ENCODE measurements at places on chromosomes 2 and 18.

- DNase-seq, result peak; percentile 78
Observed at GRCh38 chr2:217920879-217921603, 81.8 kb downstream of the TNS1 start.

GRCh38 chr2:240220371-240220770, 79.9 kb upstream of the OTOS start:
- peak; percentile 67 for DNase-seq

DNA sequence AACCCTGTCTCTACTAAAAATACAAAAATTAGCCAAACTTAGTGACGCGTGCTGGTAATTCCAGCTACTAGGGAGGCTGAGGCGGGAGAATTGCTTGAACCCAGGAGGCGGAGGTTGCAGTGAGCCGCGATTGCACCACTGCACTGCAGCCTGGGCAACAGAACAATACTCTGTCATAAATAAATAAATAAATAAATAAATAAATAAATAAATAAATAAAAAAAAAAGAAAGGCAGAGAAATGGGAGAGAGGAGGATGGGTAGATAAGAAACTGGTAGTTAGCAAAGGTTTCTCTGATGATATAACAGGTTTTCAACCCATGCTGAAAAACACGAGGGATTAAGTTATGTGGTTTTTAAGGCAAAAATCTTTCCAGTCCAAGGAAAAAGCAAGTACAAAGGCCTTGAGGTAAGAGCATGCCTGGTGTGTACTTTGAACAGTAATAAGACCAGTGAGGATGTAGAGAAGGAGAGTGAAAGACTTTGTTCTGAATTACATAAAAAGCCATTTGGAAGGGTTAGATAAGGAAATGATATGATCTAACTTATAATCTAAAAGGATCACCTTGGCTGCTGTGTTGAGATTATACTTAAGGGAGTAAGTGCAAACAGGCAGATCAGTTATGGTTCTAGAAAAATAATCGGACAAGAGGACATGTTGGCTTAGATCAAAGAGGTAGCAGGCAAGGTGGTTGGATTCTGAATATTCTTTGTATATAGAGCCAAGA, 159.3 kb downstream of the PTH2R start:
- DNase-seq, result no peak

GRCh38 chr2:233832414-233832813, 21.9 kb downstream of the HJURP start:
- no peak for DNase-seq

GRCh38 chr2:54559593-54560145, 103.5 kb downstream of the SPTBN1 start:
- peak; percentile 83 for DNase-seq

GRCh38 chr2:24814516-24814915, 21.3 kb downstream of the CENPO start:
- DNase-seq, result no peak

DNA sequence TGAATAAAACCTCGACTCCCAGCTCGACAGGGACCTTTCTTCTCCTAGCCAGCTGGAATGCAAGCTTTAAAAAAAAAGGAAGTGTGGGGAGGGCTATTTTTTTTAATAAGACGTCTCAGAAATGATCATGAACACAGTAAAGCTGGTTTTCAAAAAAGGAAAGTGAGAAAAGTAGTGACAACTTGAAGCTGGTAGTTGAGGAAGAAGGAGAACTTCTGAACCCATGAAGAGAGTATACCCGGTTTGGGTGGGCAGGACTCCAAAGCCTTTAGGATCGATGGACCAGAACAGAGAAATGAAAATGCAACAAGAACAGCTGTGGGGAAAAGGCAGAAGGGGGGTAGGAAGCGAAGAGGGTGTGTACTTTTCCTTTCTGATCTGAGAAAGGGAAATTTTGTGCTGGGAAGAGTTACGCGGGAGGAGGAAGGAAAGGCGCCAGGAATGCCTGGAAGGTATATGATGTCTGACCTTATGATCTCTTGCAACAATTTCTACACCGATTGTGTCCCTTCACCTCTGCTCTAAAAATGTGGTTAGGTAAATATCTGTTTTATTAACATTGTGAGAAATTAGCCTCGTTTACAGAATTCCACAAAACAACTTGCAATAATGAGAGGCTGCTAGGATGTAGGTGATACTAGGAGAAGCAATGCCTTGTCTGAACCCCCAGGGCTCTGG, 22.6 kb upstream of the CYP1B1 start:
- no peak for DNase-seq

DNA sequence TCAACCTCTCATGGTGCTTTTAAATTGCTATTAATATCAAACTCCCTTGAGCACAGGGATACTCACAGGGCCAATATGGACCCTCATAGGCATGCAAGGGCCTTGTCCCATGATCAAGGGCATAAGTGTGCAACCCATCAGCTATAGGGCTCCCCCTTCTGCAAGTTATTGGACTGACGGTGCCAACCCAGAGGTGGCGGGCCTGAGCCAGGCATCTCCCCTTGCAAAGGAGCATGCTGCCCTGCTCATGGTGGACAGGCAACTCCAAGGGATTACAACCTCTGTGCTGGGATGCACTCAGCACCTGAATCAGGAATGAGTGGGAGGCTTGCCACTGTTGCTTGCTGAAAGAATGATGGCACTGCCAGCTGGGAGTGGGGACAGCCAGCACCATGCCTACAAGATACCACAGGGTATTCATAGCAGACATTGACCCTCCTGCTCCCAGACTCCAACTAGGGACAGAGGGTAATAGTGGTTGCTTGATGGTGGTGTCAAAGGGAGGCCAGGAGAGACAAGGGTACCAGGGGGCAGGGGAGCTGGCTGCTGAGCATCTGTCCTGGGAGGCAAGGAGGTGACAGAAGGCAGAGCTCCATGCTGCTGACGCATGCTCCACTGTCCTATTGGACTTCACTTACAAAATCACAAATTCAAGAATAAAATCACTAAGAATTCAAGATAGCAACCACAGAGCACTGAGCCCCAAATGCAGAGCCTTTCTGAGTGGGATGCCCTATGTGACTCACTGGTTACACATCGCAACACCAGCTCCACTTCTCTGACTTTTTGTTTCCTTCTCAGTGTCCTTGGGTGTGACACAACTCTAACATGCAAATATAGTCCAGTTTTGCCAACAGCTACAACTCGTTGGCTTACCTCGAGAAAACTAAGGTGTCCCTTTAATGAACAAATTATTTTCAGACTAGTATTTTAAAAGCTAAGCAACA, 157.1 kb upstream of the CCDC150 start:
- peak; percentile 23 for DNase-seq

DNA sequence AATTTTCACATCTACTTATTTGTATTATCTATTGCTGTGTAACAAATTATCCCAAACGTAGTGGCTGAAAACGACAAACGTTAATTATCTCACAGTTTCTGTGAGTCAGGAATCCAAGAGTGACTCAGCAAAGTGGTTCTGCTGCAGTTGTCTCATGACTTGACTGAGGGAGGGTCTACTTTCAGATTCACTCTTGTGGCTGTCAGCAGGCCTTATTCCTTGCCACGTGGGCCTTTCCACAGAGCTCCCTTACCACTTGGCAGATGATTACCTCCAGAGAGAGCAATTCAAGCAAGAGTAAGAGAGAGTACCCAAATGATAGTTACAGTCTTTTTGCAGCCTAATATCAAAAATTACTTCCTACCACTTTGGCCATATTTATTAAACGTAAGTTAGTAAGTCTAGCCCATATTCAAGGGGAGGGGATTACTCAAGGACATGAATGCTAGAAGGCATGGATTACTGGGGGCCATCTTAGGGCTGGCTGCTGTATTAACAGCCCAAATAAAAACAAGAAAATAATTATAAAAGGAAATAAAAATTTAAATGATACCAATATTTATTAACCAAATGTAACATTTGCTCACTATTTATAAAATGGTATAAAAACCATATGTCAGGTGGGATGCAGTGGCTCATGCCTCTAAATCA, 48.7 kb upstream of the NBEAL1 start:
- DNase-seq, result peak; percentile 72

DNA sequence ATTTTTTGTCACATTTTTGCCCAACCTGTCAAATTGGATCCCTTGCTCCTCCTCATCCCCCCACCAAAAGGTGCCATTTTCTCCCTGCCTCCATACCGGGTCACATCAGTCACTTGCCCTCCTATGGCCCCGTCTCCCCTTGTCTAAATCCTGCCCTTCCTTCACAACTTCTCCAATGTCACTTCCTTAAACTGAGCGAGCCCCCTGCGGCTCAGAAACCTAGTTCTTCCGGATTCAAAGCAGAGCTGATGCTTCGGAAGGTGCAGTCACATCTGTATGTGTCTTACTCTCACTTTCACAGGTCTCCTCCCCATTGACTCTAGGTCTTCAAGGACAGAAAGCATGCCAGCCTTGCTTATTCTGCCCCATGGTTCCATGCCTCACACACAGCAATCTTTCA, 22.1 kb downstream of the TNP1 start:
- DNase-seq, result no peak

DNA sequence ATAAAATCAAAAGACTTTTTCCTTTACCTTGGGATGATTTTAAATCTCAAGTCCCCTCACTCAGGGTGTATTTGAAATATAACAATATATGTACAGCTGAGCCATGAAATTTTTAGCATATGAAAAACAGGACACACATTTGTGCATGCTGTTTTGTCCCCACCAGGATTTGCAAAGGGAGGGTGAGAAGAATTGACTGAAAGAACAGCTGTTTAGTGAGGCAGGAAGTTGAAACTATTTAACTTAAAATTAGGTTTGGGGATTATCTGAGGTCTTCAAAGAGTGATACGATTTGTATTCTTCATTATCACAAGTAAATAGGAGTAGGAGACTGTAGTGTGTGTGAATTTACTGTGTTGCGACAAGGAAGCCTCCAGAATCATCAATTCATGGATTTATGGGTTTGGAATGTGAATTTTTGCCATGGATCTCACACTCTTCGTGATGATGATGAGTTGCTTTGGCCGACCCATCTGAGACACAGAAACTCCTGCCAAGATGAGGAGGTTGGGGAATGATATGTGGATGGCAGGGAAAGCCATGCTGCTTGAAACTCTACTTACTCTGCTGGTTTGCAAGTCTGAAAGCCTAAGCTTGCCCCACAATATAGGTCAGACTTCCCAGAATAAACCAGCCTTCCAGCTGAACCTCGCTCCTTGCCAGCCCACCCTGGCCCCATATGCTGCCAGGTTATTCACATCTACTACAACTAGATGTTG, 31.0 kb upstream of the SPATS2L start:
- DNase-seq, result no peak

GRCh38 chr2:27227501-27227900, 10.3 kb downstream of the CAD start:
- no peak for DNase-seq

DNA sequence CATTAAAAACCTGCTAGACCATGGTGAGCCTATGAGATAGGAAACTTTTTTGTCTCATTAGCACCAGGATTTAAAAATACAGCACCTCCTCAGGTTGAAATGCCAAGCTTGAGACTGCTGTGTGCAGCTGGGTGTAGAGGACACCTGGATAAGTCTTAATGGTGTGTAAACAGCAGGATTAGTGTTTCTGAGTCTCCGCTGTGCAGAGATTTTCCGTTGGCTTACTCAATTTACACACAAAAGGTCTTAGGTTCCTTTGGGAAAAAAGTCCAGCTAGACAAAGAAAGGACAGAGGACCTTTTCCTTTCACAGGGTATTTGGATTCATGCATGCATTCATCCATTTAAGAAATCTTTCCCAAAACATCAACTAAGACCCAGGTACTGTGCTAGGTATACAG, 168.1 kb downstream of the NRXN1 start:
- no peak for DNase-seq

- no peak for DNase-seq
Observed at GRCh38 chr2:153464395-153464794, 14.2 kb downstream of the RPRM start.

- no peak for DNase-seq
Observed at GRCh38 chr18:33580546-33580945, 2.5 kb downstream of the ASXL3 start.

- no peak for DNase-seq
Observed at GRCh38 chr2:102040229-102040628, 48.5 kb downstream of the IL1R2 start.

DNA sequence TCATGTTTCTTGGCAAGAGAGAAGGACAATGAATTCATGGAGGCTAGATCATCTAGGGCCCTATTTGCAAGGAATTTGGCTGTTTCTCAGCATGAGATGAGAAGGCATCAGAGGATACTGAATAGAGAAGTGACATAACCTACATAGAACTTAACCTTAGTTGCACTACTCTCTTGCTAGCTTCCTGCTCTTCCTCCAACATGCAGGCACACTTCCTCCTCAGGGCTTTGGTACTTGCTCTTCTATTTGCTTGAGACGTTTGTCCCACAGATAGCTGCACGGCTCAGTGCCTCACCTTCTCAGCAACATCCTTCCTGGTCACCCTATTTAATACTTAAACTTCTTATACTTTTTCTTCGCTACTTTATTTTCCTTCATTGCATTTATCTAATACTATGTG, 20.0 kb upstream of the LANCL1 start:
- DNase-seq, result no peak

DNA sequence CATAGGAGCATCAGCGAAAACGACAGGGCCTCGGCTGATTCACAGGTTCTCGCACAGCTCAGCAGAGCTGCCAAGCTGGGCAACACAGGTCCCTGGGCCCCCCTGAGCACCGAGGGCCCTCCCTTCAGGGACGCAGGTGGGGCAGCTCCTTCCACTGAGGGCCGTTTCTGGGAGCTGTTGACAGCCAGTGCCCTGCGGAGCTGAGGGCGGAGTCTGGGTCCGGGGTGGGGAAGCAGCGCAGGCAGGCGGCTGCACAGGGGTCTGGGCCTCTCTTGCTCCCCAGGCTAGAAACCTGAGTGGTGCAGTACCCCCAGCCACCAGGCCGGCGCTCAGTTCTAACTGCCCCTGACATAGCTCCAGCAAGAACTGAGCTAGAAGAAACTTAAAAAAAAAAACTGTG, 65.7 kb downstream of the PXDN start:
- DNase-seq, result no peak

- peak; percentile 63 for DNase-seq
Observed at GRCh38 chr2:43114210-43114609, 112.2 kb downstream of the ZFP36L2 start.

DNA sequence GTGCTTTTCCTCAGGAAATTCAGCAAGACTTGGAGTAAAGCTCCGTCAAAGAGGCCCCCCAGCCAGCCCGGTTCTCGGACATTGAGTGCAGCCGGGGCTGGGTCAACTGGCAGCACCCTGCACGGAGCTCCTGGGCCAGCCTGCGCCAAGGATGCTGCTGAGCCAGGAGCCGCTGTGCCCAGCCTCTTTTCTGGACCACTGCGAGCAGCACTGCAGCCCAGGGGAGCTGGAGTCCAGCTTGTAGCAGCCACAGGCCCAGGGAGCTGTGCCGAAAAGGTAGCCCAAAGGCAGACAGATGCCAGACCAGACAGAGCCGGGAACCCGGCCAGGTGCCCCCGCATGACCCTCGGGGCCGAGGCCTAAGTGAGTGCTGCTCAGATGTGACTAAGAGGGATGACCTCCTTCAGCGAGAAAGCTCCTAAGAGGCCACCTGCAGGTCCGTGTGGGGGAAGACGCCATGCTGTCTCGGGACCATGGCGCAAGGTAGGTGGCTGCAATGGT, 7.3 kb downstream of the CLHC1 start:
- DNase-seq, result no peak

DNA sequence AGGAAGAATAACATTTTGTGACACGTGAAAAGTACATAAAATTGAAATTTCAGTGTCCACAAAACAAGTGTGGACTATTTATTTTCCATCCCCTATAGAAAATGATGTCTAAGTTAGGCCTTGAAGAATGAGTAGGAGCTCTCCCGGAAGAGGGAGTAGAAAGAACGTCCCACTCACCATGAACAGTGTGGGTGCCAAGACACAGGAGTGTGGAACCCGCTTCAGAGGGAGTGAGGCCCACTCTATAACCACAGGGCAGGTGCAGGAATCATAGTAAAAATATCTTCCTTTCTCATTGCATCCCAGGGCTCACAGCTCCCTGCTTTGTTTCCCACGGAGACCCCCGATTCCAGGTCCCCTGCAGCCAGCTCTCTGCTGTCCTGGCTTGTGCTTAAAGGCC, 5.2 kb downstream of the KCNF1 start:
- DNase-seq, result no peak
